ENCODE measurements at places on chromosomes 6 and 20. TPM values are rescaled to one million over a fixed set of nuclear protein-coding genes. Genes with fewer than 3 reads are reported as not detected.
A peak's percentile ranks its signal among the peaks of the same experiment; 100 is the strongest.

The LINC00237 gene
- not detected for polyA plus RNA-seq

DNA sequence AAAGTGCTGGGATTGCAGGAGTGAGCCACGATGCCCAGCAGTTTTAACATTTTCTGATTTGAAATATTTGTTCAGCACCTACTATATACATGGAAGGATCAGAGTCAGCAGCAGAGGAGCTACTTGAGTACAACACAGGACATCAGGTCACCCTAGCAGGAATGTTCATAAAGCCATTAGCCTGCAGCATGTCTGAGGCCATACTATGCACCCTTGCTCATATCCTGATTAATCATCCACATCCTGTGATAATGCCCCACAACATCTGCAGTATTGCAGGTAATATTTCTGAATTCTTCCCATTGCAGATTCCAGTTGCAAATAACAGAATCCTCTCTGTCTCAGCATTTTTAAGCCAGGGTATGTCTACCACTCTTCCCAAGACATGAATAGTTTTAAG, 171.0 kb upstream of the PRND start:
- DNase-seq, result no peak

- DNase-seq, result no peak
Observed at GRCh38 chr20:59028812-59029211, 3.3 kb downstream of the ATP5F1E start.

The APOM gene
- 3.9 TPM for polyA plus RNA-seq

DNA sequence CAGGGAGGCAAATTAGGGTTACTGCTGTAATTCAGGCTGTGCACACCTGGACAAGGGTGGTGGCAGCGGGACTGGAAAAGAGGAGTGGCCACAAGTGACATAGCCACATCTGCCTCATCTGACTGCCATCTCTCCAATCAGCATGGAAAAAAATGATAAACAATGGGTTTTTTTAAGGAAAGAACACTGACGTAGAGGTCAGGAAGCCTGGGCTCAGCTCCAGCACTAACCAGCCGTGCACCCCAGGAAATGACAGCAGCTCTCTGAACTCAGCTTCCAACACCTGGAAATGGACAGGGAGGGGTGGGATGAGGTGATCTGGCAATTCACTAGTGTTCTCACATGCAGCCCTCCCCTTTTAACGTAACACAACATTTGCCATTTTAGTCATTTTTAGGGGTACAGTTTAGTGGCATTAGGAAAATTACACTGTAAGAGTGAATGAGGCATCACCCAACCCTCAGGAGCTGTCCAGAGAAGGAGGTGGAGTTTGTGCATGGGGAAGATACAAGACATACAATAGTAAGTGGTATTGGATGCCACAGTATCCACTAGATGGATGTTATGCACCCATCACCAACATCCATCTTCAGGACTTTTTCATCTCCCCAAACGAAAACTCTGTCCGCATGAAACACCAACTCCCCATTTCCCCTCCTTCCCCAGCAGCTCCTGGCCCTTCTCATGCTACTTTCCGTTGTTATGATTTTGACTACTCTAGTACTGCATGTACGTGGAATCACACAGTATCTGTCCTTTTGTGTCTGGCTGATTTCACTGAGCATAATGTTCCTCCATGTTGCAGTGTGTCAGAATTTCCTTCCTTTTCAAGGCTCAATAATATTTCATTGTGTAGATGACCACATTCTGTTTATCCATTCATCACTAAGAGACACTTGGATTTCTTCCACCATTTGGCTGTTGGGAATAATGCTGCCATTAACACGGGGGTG, 215.5 kb upstream of the ECI2 start:
- peak; percentile 54 for DNase-seq

GRCh38 chr6:156564127-156564806, 212.9 kb upstream of the ARID1B start:
- peak; percentile 92 for DNase-seq

- no peak for DNase-seq
Observed at GRCh38 chr20:39878320-39878719, 810.7 kb downstream of the MAFB start.

- peak; percentile 33 for DNase-seq
Observed at GRCh38 chr6:139577124-139577762, 202.8 kb upstream of the CITED2 start.

DNA sequence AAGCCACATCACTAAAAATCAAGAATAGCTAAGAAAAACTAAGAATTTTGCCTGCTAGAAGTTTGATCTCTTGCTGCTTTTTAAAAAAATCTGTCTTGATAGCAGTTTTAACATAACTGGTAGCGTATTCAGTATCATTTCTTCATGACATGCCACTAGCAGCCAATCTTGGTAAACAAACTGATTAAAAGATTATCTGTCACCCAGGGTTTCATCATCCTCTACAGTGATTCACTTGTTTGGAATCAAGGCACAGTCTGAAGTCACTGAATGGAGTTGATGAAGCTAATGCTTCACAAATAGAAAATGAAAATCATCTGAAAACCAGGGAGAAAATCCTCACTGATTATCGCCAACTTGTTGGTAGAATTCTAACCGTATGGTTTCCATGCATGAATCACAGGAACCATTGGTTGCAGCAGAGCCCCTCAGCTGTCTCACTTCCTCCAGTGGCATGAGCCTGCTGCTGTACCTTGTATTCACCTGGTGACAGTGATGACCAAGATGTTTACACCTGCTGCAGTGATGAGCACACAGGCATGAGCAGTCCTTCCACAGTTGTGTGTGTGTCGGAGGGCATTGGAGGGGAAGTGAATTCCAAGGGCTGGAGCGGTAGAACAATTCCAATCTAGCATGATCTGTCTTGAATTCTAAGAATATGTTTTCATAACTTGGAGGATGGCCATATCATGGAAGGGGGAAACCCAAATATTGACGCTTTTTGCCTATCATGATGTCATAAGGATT, 275.0 kb downstream of the KHDC1L start:
- DNase-seq, result no peak

DNA sequence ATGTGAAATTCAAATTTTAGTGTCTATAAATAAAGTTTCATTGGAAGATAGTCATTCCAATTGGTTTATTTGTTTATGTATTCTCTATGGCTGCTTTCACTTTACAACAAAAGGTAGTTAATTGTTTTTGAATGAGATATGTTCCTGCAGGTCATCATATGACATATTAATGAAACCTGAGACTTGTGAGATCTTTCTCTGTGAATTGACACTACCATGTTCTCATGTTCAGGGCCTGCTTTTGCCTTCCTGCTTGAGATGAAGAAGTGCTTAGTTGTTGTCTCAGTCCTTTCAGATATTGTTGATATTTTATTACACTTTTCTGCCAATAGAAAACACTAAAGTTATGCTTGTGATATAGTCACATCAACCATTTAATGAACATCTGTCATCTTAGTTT, 132.5 kb downstream of the UTRN start:
- no peak for DNase-seq

DNA sequence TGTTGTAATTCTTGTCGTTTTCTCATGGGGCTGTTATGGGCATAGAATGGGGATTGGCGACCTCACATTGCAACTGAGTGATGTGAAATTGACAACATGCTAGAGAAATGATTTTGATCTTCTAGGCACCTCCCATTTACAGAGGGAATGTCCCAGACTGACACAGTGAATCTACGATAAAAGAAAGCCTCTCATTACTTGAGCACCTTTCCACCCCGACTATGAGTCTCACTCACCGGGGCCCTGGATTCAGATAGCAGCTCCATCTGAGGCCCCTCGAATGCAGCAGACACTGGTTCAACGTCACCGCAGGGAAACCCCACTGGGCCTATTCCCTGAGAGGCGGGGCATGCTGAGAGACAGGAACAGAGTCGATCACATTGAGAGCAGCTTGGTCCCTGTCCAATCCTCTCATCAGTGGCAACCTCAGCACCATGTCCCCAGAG, 49.1 kb downstream of the NFATC2 start:
- no peak for DNase-seq

DNA sequence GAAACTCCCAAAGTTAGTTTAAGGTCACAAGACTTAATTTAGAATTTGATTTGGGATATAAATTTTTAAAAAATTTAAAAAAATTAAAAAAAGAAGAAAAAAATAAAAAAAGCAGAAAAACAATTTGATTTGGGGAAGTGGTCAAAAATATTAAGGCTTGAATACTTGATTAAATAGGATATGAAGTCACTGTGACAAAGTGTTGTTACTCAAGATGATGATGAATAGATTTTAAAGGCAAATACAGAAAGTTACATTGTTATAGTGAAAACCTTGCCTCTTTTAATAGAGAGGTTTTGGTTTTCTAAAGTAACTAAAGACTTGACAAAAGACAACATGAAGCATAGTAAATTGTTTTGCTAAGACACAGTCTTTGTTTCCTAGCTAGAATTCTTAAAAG, 7.2 kb downstream of the CST9 start:
- no peak for DNase-seq

The KHDC1L gene
- polyA plus RNA-seq, result not detected

The LKAAEAR1 gene
- 0.41 TPM for polyA plus RNA-seq

- no peak for DNase-seq
Observed at GRCh38 chr6:64040113-64040512, 404.5 kb downstream of the PHF3 start.

The OR2B6 gene
- polyA plus RNA-seq, result not detected

DNA sequence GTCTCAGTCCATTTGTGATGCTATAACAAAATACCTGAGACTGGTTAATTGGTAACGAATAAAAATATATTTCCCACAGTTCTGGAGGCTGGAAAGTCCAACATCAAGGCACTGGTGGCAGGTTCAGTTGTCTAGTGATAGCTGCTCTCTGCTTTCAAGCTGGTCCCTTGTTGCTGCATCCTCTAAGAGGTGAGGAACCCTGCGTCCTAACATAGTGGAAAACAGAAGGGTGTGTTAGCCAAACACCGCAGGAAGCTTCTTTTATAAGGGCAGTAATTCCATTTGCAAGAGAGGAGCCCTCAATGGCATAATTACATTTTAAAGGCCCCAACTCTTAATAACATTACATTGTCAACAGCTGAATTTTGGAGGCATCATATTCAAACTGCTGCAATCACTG, 372.7 kb downstream of the ADGRB3 start:
- DNase-seq, result no peak

DNA sequence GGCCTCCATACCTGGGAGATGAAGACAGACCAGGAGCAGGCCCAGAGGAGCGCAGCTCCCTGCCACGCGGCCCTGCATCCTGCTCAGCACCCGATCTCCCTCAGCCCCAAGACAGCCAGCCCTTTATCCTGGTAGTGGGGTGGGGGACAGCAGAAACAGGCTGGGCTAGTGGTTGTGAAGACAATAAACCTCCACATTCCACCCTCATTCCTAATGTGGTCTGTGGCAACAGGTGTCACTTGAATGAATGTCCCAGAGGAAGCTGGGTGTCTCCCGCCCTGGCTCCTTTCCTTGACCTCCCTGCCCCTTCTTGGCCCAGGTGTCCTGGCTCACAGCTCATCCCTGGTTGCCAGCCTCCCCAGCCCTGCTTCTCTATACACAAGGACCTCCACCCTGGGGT, at the start of gene C6orf15:
C6orf15 (minus strand) TSS at position 98 of the 400 bp plus-strand sequence; CDS start at position 78, 20 bp downstream.
- DNase-seq, result no peak

DNA sequence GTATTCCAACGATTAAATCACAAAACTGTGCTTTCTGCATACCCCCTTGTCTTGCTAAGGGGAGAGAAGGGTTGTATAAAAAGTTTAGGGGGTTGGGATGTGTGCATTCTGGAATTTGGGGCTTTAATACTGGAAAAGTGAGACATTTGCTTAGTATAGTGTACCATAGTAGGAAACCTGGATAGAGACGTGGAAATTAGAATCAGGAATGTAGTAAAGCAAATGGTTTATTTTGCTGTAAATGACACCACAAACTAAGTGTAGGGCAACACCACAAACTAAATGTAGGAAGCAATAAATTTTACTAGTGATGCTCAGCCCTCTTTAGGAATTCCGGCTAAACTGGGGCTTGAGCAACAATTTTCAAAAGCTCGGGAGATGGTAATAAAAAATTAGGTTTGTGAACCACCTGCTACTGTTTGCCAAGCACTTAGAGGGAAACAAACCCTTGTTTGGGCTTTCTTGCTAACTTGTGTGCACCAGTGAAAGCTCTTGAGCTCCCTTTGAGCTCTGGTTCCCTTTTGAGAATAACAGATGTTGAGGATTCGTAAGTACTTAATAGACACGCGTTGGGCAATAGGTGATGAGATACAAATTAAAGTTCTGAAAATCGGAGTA, 13.8 kb downstream of the BRD2 start:
- DNase-seq, result no peak

The SFTA2 gene
- polyA plus RNA-seq, result not detected

DNA sequence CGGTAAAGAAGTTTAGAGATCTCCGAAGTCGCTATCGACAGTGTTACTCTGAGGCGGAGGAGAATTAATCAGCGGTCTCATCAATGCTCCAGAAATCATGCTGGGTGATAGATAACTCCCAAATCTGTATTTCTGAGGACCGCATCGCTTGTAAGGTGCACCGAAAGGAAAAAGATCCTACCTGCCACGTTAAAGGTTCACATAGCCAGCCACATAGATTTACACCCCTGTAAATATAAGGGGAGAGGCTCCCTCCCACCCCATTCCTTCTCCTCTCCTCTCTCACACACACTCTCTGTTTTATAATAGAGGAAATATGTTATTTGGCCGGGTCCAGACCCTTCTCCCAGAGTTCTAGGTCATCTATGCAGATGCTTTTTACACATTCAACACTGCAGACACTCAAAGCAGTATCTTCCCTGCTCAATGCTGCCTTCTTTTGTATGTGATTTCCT, 620 bp upstream of the DEK start:
- DNase-seq, result no peak

GRCh38 chr6:26121141-26122004, 34.1 kb downstream of the HFE start:
- no peak for DNase-seq

DNA sequence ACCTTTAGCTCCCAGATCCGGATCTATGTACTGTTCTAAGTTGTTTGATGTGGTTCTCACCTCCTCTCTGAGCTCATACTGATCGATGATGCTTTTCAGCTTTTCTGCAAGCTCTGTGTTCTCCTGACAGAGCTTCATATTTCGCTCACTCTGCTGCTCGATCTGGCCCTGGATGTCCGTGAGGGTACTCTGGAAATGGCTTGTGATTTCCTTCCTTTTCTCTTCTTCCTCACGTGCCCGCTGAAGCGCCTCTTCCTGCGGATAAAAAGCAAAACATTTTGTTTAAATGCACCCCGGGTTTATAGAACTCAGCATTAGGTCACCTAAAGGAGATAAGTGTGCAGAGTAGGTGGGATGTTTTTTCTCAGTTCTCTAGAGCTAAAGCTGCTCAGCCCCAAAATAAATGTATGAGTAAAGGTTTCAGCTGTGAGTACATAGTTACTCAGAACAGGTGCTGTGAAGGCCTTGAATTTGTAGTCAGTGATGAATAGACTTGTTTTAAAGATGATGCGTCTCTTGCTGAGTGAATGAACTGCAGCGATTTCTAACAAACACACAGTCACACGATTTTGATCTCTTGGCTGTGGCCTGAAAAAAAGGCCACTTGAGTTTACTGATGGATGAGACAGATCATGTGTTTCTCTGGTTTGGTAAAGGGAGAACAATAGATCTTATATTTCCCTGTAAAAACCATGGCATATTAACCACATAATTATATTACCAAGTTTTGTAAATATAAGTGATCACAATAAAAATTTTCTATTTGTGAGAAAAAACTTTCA, 29.1 kb downstream of the TXLNB start:
- no peak for DNase-seq

GRCh38 chr20:32762754-32763201, 593 bp downstream of the DNMT3B start:
- no peak for DNase-seq

The RTEL1 gene
- 7.7 TPM for polyA plus RNA-seq
